Trophoblast cell (in vitro differentiated cells and primary cell): ENCODE measurements at places on chromosomes 1 and 21.

- no peak overlapping the region for H3K4me3 ChIP-seq
- no peaks in the 10 kb centered on the region for H3K4me1 ChIP-seq
- no peak overlapping the region for H3K27ac ChIP-seq
- H3K36me3 ChIP-seq, result no peaks in the 10 kb centered on the region
Measured at GRCh38 chr1:103273106-103273505, 164.8 kb upstream of the COL11A1 start.

DNA sequence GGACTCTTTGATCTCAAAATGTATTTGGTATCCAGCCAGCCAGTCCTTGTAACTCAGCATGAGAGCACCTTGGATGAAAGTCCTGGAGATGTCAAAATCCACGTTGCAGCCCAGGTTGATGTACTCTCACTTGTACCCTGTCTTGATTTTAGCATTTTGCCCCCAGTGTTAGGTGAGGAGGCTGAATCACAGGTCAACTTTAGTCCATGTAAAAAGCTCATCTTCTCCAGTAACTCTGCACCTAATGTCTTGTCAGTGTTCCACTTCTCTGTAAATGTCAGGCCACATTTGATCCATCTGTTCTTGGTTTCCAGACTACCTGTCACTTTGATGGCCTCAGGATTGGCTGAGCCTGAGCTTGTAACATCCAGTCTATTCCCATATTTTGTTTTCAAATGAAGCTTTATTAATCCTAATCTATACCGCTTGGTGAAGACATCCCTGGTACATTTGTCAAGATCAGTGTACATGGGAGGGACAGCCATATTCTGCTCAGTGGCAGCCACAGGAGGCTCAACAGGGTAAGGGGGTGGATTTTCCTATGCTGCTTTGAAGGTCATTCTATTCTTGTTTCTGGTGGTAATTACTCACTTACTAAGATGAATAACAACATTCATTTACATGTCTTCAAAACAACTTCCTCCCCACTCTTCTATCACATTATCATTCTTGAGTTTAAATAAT, 24.1 kb upstream of the FCRL3 start:
- H3K27ac ChIP-seq, result no peak overlapping the region
- H3K36me3 ChIP-seq, result peaks cover 3% of the 10 kb centered on the region
- H3K27me3 ChIP-seq, result no peaks in the 10 kb centered on the region
- H3K4me1 ChIP-seq, result no peaks in the 10 kb centered on the region
- no peak overlapping the region for H3K4me3 ChIP-seq

DNA sequence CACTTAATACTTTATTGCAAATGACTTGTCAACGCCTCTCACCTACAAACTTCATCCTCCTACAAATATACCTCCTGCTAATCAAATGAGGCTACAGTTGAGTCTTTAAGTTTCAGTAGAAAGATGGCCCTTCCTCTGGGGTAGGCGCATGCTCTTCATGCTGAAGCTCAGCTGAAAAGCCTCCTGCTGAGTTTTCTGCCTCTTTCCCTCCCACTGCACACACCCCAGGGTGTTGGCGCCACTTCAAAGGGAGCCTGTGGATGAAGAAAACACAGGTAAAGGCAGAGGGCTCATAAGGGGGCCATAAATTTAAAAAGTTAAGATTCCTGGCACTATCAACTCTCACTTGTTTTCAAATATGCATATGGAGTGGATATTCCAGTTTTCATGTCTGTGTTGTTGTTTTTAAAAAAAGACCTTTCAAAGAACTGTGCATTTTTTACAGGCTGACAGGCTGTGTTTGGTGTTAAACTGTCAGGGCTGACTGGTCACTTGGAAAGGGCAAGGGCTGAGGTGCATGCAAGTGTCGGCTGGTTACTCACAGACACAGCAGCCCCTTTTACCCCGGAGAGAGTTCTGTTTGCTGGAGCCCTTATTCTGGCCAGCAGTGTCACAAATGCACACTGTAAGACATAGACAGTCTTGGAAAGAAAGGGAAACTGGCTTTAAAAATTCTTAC, 42.9 kb upstream of the LGALS8 start:
- H3K4me3 ChIP-seq, result no peak overlapping the region
- no peaks in the 10 kb centered on the region for H3K36me3 ChIP-seq
- no peak for DNase-seq
- no peak overlapping the region for H3K27ac ChIP-seq
- peaks cover 4% of the 10 kb centered on the region for H3K4me1 ChIP-seq

- no peaks in the 10 kb centered on the region for H3K27me3 ChIP-seq
- no peaks in the 10 kb centered on the region for H3K36me3 ChIP-seq
- DNase-seq, result no peak
- no peak overlapping the region for H3K4me3 ChIP-seq
Measured at GRCh38 chr1:48251323-48251722, 28.8 kb downstream of the SLC5A9 start.

DNA sequence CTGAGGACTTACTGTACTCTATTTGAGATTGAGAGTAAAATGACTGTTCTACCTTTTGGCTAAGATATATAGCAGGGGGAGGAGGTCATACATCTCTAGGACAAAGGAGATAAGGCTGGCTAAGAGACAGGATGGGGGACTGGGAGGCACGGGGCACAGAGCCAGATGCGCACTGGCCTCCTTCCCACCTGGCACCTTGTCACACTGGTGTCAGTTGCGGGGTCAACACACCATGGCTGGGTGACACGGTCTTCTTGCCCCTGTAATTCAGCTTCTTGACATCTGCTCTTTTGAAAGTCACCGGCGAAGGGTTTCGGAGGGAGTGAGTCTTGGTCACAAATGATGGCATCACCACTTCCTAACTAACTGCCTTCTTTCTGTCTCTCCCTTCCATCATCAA, 177.3 kb downstream of the ZSCAN20 start:
- no peaks in the 10 kb centered on the region for H3K36me3 ChIP-seq
- H3K4me1 ChIP-seq, result no peaks in the 10 kb centered on the region
- H3K4me3 ChIP-seq, result no peak overlapping the region

DNA sequence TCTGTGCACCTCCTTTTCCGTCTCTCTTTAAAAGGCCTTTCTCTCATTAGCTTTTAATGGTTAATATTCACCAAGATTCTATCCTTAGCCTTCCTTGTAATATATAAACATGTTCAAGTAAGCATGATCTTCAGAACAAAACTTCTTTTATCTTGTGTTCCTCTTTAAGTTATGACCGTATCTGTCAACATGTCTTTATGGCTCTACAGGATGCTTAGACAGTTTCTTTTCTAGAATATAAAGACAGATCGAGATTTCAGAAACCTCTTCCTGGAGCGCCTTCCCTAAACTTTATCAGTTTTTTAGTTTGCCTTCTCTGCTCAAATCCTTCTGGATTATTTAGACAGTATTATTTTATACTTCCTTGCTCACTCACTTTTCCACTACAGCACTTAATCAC, 7.2 kb downstream of the RO60 start:
- no peak for DNase-seq
- H3K4me3 ChIP-seq, result no peak overlapping the region
- H3K36me3 ChIP-seq, result no peaks in the 10 kb centered on the region
- no peak overlapping the region for H3K27ac ChIP-seq
